Placental epithelial cell (primary cell): ENCODE measurements at places on chromosomes 5 and 9. TPM values are rescaled to one million over a fixed set of nuclear protein-coding genes. Genes with fewer than 3 reads are reported as not detected.

SPATA31A3 gene
- total RNA-seq: not detected in 2 replicates

IRX1 gene
- 60.5 and 66.8 TPM in 2 replicates for total RNA-seq

SPINK7 gene
- total RNA-seq: not detected in 2 replicates

EGFLAM gene
- total RNA-seq: 1.4 and 1.6 TPM in 2 replicates

SLC1A1 gene
- total RNA-seq: 3.1 and 3.9 TPM in 2 replicates

ADAMTS2 gene
- total RNA-seq: 43.3 and 98.9 TPM in 2 replicates

QRFP gene
- not detected in 2 replicates for total RNA-seq

GABBR2 gene
- total RNA-seq: 0.76 TPM in 1 of 2 replicates, not detected in the other

FOXD4 gene
- under 0.01 TPM in 1 of 2 replicates, not detected in the other for total RNA-seq

TTLL11 gene
- 6.3 and 7.1 TPM in 2 replicates for total RNA-seq

TAF11L5 gene
- 0.39 TPM in 1 of 2 replicates, not detected in the other for total RNA-seq

ZNF484 gene
- 14.0 and 14.1 TPM in 2 replicates for total RNA-seq

OLFM1 gene
- 0.39 and 1.2 TPM in 2 replicates for total RNA-seq

LRRC19 gene
- total RNA-seq: under 0.01 TPM in 1 of 2 replicates, not detected in the other

SOHLH1 gene
- total RNA-seq: not detected in 2 replicates

ANKRD31 gene
- 0.39 and 0.43 TPM in 2 replicates for total RNA-seq

ANKH gene
- 15.2 and 33.0 TPM in 2 replicates for total RNA-seq

C5orf46 gene
- total RNA-seq: 9.9 and 22.0 TPM in 2 replicates

BTNL9 gene
- under 0.01 and 0.11 TPM in 2 replicates for total RNA-seq

ZDHHC11B gene
- total RNA-seq: not detected in 2 replicates

F12 gene
- 3.0 and 7.9 TPM in 2 replicates for total RNA-seq

ZNF883 gene
- total RNA-seq: 1.2 and 4.7 TPM in 2 replicates

HRCT1 gene
- 0.39 and 0.76 TPM in 2 replicates for total RNA-seq

GABRA6 gene
- not detected in 2 replicates for total RNA-seq

MYOZ3 gene
- not detected in 2 replicates for total RNA-seq

ERCC8 gene
- total RNA-seq: 10.6 and 25.6 TPM in 2 replicates

KIF4B gene
- under 0.01 TPM in 1 of 2 replicates, not detected in the other for total RNA-seq

PCDHGA3 gene
- total RNA-seq: 0.33 and 1.2 TPM in 2 replicates

TPPP gene
- total RNA-seq: not detected in 2 replicates

SPINK6 gene
- total RNA-seq: 0.39 TPM in 1 of 2 replicates, not detected in the other

TYRP1 gene
- total RNA-seq: 0.33 and 0.79 TPM in 2 replicates

TEX48 gene
- total RNA-seq: not detected in 2 replicates

LOX gene
- 7.9 and 37.3 TPM in 2 replicates for total RNA-seq

ANKRD18B gene
- 0.43 and 0.79 TPM in 2 replicates for total RNA-seq

SEMA5A gene
- total RNA-seq: 322 and 351 TPM in 2 replicates

PCDHGA7 gene
- 2.8 and 5.5 TPM in 2 replicates for total RNA-seq

PAX5 gene
- total RNA-seq: not detected in 2 replicates

CD14 gene
- total RNA-seq: 0.33 TPM in 1 of 2 replicates, not detected in the other

STK32A gene
- 18.5 and 44.4 TPM in 2 replicates for total RNA-seq

CBY3 gene
- total RNA-seq: 0.39 TPM in 1 of 2 replicates, not detected in the other

SPATA6L gene
- 0.98 and 4.7 TPM in 2 replicates for total RNA-seq

RASGRF2 gene
- under 0.01 and 0.76 TPM in 2 replicates for total RNA-seq

IFNB1 gene
- not detected in 2 replicates for total RNA-seq

C5orf24 gene
- total RNA-seq: 31.4 and 35.5 TPM in 2 replicates

OR2K2 gene
- not detected in 2 replicates for total RNA-seq

CDO1 gene
- 0.54 and 1.6 TPM in 2 replicates for total RNA-seq

SIT1 gene
- total RNA-seq: not detected in 2 replicates
